ENCODE measurements at places on chromosomes 7 and 10.

GRCh38 chr10:89454561-89455347 is 40.4 kb downstream of the IFIT5 start:
- no peak for DNase-seq

DNA sequence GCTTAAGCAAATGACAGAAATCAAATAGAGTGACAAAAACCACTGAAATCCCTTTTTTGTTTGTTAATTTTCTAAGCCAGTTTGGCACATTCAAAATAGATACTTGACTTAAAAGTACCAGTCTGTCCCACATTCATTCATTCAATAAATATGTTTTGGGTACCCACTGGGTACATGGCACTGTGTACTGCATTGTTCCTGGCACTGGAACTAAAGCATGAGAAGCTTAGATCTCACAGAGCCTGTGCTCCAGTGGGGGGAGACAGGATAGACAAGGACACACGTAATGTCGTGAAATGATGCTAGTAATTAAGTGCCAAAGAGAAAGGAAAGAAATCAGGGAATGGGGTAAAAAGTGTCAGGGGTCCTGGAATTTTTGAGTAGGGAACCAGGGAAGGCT is 13.0 kb downstream of the MTURN start:
- DNase-seq = no peak

DNA sequence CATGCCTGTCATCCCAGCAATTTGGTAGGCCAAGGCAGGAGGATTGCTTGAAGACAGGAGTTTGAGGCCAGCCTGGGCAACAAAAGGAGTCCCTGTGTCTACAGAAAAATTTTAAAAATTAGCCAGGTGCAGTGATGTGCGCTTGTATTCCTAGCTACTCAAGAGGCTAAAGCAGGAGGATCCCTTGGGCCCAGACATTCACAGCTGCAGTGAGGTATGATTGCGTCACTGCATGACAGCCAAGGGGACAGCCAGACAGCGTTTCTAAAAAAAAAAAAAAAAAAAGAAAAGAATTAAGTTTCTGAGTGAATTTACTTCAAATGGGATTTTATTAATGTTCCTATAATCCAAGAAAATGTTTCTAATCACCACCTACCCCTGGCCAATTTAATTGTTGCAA is 87.4 kb upstream of the RNF148 start:
- DNase-seq = no peak

- no peak for DNase-seq
These were observed 346.4 kb downstream of the GATA3 start for GRCh38 chr10:8400892-8401291.

DNA sequence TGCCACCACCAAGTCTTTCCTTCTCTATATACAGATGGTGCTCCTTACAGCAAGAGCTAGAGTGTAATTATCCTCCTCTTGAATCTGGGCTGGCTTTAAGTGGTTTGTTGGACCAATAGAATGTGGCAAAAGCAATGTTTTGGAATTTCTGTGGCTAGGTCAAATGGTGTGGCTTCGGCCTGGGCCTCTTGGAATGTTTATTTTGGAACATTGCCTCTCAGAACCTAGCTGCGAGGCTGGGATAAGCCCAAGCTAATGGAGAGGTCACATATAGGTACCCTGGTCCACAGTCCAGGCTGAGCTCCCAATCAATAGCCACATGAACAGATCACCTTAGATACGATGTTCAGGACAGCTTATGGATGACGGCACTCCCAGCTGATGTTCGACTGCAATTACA is 556.7 kb downstream of the TYW1 start:
- no peak for DNase-seq

GRCh38 chr10:103960103-103960502 is 6.8 kb upstream of the SLK start:
- DNase-seq = no peak

- no peak for DNase-seq
These were observed 243.8 kb upstream of the ETV1 start for GRCh38 chr7:14233076-14233867.

DNA sequence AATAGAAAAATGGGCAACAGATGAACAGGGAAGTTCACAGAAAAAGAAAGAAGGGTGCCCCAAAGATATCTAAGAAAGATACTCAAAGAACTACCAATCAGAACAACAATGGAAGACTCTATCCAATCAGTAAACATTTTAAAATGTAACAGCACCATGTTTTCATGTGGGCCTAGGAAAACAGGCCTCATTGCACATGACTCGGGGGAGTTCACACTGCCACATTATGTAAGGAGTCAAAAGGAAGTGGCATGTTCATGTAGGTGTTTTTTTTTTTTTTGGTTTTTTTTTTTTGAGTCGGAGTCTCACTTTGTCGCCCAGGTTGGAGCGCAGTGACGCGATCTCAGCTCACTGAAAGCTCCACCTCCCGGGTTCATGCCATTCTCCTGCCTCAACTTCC is 132.2 kb downstream of the USP6NL start:
- no peak for DNase-seq

- no peak for DNase-seq
These were observed 303.3 kb upstream of the PHYHIPL start for GRCh38 chr10:58873161-58873560.

DNA sequence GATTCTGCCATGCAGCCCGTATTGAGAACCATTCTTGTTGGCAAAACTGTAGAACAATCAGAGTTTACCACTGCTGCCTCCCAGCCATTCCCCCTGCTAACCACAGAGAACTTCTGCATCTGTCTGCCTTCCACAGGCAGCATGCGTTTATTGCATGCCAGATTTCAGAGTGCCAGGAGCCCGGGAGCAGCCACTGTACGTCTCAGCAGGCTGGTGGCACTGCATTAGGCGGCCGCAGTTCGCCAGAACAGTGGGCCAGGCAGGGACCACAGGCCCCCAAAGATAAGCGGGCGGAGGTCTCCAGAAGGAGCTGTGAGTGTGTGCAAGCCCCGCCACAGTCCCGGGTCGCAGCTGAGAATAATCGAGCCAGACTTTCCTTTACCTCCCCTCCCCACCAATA is 31.8 kb downstream of the ZNF467 start:
- DNase-seq = peak; percentile 15

- no peak for DNase-seq
These were observed 59.5 kb downstream of the AGK start for GRCh38 chr7:141610671-141611070.

DNA sequence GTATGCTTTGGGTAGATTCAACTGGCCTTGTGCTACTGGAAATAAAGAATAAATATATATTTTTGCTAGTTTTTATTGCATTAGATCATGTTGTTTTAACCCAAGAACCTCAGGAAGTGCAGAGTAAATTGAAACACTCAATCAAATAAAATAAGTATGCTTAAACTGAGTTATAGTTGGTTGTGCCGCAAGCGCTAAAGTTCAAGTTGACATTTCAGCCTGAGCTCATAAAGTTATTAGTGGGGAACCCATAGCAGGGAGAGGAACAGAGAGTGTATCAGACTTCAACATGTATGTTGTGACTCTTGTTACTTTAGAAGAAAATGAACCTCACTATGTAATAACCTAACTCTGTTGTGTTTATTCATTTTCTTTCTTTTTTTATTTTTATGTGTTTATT is 25.2 kb upstream of the BAMBI start:
- no peak for DNase-seq

DNA sequence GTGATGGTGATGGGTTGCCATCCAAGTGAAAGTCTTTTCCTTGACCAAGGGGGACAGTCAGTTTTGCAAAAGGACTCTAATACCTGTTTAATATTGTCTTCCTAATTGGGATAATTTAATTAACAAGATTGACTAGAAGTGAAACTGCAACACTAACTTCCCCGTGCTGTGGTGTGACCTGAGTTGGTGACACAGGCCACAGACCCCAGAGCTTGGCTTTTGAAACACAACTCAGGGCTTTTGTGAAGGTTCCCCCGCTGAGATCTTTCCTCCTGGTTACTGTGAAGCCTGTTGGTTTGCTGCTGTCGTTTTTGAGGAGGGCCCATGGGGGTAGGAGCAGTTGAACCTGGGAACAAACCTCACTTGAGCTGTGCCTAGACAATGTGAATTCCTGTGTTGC is 6.9 kb downstream of the PPIF start:
- DNase-seq = no peak

GRCh38 chr10:31120961-31121685 is 89.5 kb upstream of the ZNF438 start:
- DNase-seq = no peak

GRCh38 chr10:35644050-35644950 is 2.2 kb upstream of the FZD8 start:
- DNase-seq = no peak

DNA sequence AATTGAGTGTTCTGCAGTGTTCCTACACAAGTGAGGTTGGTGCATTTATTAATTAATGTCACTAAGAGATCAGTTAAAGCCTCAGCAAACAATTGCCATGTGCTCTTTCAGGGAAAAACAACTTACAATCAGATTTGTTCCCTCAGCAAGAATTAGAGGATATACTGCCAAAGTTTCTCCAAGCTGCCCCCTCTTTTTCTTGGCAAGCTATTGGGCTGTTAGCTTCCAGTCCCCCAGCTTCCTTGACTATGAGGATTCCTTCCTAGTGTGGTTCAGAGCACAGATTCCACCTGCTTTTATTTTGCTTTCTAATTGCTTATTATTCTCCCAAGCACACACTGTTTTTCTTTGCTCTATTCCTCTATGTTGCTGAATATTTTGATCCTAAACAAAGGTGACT is 112.7 kb downstream of the RBM20 start:
- no peak for DNase-seq

All from AML-193 (cell line).